ENCODE measurements at places on chromosomes 4 and X. TPM values are rescaled to one million over a fixed set of nuclear protein-coding genes. Genes with fewer than 3 reads are reported as not detected.

- no peak for DNase-seq
- H3K36me3 ChIP-seq: peaks cover 7% of the 10 kb centered on the region
- H3K27me3 ChIP-seq: no peaks in the 10 kb centered on the region
Measured at GRCh38 chr4:87498446-87498900, 30.7 kb downstream of the SPARCL1 start.

DNA sequence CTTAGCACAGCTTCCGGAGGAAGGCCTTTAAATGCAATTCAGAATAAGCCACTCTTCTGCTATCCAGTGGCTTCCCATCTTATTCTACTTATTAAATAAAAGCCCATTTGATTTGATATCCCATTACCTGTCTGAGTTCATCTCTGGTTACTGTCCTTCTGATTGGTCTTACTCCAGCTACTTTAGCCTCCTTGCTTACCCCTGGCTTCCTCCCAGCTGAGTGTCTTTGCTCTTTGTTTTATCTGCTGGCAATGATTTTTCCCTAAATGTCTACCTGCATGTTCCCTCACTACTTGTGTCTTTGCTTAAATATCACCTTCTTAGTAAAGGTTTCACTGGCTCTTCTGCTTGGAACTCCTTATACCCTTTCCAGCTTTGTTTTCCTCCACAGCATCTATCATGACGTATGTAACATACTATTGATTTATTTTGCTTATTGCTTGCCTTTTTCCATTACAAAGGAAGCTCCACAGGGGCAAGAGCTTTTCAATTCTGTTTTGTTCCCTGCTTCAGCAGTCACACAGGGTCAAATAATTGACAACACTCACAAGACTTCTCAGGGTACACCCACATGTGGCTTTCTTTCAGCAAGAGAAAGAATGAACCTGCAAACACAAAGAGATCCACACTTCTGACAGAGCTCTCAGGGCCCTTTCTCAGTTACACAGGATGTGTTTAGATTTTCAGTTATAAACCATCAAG is 63.8 kb downstream of the TBC1D19 start:
- peaks cover 26% of the 10 kb centered on the region for H3K36me3 ChIP-seq
- no peaks in the 10 kb centered on the region for H3K27me3 ChIP-seq
- no peak for DNase-seq
- H3K4me3 ChIP-seq: no peak overlapping the region
- H3K4me1 ChIP-seq: no peaks in the 10 kb centered on the region

- DNase-seq: peak; percentile 29
- H3K4me3 ChIP-seq: no peak overlapping the region
- H3K4me1 ChIP-seq: peaks cover 20% of the 10 kb centered on the region
- peaks cover 6% of the 10 kb centered on the region for H3K36me3 ChIP-seq
- H3K27me3 ChIP-seq: peaks cover 46% of the 10 kb centered on the region
Measured at GRCh38 chr4:7398788-7399439, 35.8 kb downstream of the PSAPL1 start.

Gene PF4V1
- not detected for total RNA-seq

Gene CCDC158
- total RNA-seq: not detected

Gene NIPAL1
- 0.48 TPM for total RNA-seq

Gene FGG
- total RNA-seq: not detected

Gene NUP62CL
- total RNA-seq: not detected

DNA sequence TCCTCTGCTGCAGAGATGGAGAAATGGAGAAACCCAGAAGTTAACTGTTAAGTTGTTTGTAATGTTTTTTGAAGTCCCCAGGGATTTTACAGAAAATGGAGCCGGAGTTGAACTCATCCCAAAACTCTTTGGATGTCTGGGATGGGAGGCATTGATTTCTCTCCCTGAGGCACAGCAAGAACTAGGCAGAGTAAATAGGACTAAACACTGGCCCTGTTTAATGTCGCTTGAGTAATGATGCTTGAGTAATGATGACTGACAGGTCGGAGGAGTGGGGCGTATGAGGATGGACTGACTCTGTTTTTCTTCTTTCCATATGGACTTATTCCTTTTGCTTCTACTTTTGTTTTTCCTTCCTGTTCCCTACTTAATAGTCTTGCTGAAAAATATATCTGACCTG is 69.9 kb downstream of the ARHGAP10 start:
- H3K27ac ChIP-seq: peak overlapping the region; percentile 52
- no peak overlapping the region for H3K4me3 ChIP-seq
- H3K4me1 ChIP-seq: peaks cover 82% of the 10 kb centered on the region
- H3K27me3 ChIP-seq: no peaks in the 10 kb centered on the region

Gene ADAM29
- not detected for total RNA-seq

GRCh38 chrX:41441934-41442823 is 5.0 kb upstream of the NYX start:
- DNase-seq: no peak
- H3K27ac ChIP-seq: peak overlapping the region; percentile 54
- H3K4me3 ChIP-seq: peak overlapping the region; percentile 65
- no peaks in the 10 kb centered on the region for H3K27me3 ChIP-seq

Gene RPS6KA6
- 2.7 TPM for total RNA-seq

- no peak for DNase-seq
- peaks cover 8% of the 10 kb centered on the region for H3K27me3 ChIP-seq
- no peak overlapping the region for H3K27ac ChIP-seq
- peaks cover 18% of the 10 kb centered on the region for H3K4me1 ChIP-seq
- H3K36me3 ChIP-seq: no peaks in the 10 kb centered on the region
- no peak overlapping the region for H3K4me3 ChIP-seq
Measured at GRCh38 chr4:74446896-74447295, 2.0 kb downstream of the AREG start.

DNA sequence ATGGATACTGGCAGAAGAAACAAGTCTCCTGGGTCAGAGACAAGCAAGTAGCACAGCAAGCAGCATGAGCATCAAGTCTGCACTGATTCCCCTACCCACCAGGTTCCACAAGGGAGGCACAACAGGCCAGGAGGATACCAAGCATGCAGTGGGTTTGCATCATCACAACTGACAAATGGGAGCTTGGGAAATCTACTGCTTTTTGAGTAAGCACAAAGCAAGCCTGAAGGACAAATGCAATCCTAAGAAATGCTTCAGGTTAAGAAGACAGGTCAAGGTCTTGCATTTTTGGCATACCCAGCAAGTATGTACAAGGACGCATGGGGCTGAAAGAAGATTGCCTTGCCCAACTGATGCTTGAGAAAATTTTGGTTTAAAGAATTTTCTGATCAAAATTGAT is 279.6 kb downstream of the PDGFC start:
- H3K4me1 ChIP-seq: peaks cover 34% of the 10 kb centered on the region
- H3K27ac ChIP-seq: no peak overlapping the region
- H3K36me3 ChIP-seq: no peaks in the 10 kb centered on the region
- no peak for DNase-seq

- peaks cover 5% of the 10 kb centered on the region for H3K4me1 ChIP-seq
- H3K36me3 ChIP-seq: no peaks in the 10 kb centered on the region
- H3K27ac ChIP-seq: no peak overlapping the region
- no peak overlapping the region for H3K4me3 ChIP-seq
- no peak for DNase-seq
- H3K27me3 ChIP-seq: no peaks in the 10 kb centered on the region
Measured at GRCh38 chrX:22033818-22034217, 1.7 kb downstream of the PHEX start.

- no peak overlapping the region for H3K4me3 ChIP-seq
- no peaks in the 10 kb centered on the region for H3K36me3 ChIP-seq
- no peak overlapping the region for H3K27ac ChIP-seq
- H3K27me3 ChIP-seq: no peaks in the 10 kb centered on the region
- no peak for DNase-seq
Measured at GRCh38 chrX:8242431-8243020, 71.5 kb upstream of the VCX2 start.

Gene SPOCK3
- not detected for total RNA-seq

DNA sequence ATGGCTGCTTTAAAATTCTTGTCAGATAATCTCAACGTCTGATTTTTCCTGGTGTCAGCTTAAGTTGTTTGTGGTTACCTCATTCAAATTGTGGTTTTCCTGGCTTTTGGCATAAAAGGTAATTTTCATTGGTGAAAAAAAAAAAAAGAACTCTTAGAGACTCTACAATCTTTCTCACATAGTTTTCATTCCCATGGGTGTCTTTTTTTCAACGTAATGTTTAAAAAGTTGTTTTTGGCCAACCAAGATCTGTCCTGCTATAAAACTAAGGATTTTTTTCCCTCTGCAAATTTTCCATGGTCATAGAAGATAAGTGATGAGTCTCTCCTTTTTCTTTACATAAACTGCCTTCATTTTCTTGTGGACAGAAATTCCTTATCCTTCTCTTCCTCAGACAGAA is 28.9 kb upstream of the RPS6KA6 start:
- DNase-seq: no peak
- H3K27ac ChIP-seq: peak overlapping the region; percentile 1
- no peaks in the 10 kb centered on the region for H3K27me3 ChIP-seq
- no peak overlapping the region for H3K4me3 ChIP-seq

- H3K4me3 ChIP-seq: no peak overlapping the region
- DNase-seq: no peak
- H3K36me3 ChIP-seq: peaks cover 7% of the 10 kb centered on the region
- no peaks in the 10 kb centered on the region for H3K4me1 ChIP-seq
- no peaks in the 10 kb centered on the region for H3K27me3 ChIP-seq
- no peak overlapping the region for H3K27ac ChIP-seq
Measured at GRCh38 chrX:9683350-9683749, 82.3 kb downstream of the GPR143 start.

Gene MPP1
- total RNA-seq: 13.3 TPM

DNA sequence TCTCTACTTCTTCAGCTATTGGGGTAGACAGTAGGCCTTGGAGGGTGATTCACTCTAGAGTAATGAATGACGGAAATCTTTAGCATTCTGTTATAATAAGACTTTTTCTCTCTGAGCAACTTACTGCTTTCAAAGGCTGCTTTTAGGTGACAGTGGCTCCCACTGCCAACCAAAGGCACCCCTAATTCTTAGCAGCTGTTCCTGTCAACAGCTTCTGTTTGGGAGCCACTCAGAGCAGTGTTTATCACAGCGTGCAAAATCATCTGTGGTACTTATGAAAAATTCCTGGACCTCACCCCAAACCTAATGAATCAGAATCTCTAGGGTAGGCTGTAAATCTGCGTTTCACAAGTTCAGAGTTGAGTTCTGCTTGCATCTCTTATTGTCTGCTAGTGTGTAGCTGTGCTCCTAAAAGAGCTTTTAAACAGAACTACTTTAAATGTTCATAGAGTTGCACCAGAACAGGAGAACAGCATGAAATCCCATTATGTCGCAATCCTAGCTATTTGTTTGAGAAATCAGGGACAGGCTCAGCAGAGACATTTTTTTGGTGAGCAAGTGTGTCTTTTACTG is 52.8 kb upstream of the POU4F2 start:
- peaks cover 3% of the 10 kb centered on the region for H3K27me3 ChIP-seq
- no peaks in the 10 kb centered on the region for H3K36me3 ChIP-seq
- no peak overlapping the region for H3K27ac ChIP-seq
- no peak for DNase-seq
- H3K4me1 ChIP-seq: no peaks in the 10 kb centered on the region

DNA sequence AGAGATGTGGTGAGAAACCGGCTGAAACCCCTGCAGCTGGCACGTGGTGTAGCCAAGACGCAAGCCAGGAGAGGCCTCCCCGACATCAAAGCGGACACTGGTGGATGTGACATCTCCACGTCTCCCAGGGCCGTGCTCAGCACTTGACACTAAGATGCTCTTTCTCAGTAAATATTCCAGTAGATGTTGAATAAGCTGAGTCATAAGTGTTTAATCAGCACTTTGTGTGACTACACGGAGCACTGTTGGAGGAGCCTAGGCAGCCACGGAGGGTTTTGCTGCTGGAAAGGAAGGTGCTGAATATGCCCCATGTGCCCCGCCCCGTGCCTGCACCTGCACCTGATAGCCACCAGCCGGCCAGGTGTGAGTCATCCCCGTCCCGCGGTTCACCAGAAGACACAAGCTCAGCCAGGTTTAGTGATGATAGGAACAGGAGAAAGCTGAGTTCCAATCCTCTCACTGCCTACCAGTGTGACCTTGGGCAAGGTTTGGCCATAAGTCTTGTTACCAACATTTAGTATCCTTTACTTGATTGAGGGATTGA is 29.0 kb upstream of the C4orf50 start:
- no peak overlapping the region for H3K4me3 ChIP-seq
- DNase-seq: no peak
- H3K27ac ChIP-seq: no peak overlapping the region
- H3K36me3 ChIP-seq: no peaks in the 10 kb centered on the region
- no peaks in the 10 kb centered on the region for H3K4me1 ChIP-seq
- peaks cover 44% of the 10 kb centered on the region for H3K27me3 ChIP-seq

DNA sequence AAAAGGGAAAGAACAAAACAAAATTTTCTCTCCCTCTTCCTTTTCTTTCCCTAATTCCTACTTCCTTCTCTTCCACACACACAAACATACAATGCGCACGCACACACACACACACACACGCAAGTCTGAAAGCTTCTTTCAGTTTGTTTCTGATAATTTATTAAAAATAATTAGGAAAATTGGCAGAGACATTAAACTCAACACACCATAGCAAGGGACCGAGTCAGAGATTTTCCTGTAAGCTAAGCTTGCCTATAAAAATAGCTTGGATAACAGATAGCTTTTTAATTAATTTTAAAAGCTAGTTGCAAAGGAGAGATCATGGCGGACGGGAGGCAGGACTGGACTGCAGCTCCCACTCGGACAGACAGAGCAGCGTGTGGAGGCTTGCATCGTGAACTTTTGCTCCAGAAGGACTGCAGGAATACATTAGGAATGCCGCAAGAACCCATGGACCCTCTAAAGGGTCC is 92.6 kb upstream of the MAPK10 start:
- H3K36me3 ChIP-seq: no peaks in the 10 kb centered on the region
- H3K4me3 ChIP-seq: peak overlapping the region; percentile 71
- no peaks in the 10 kb centered on the region for H3K27me3 ChIP-seq
- peaks cover 58% of the 10 kb centered on the region for H3K4me1 ChIP-seq
- no peak for DNase-seq

DNA sequence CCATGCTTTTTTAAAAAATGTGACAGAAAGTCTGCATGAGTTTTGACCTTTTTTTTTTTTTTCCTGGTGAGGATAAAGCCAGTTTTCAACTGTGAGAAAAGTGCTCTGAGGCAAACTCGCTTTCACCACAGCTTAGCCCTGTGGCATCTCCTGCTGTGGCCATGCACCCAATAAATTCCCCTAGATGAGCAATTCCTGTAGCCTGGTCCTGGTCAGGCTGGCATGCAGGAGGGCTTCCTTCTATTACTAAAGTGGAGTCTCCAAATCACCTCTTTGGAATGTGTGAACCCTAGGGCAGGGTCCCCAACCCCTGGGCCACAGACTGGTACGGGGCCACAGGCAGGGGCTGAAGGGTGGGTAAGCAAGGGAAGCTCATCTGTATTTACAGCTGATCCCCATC is 265.4 kb downstream of the RAPGEF2 start:
- H3K27ac ChIP-seq: no peak overlapping the region
- H3K4me3 ChIP-seq: no peak overlapping the region
- no peaks in the 10 kb centered on the region for H3K36me3 ChIP-seq
- H3K27me3 ChIP-seq: no peaks in the 10 kb centered on the region
- H3K4me1 ChIP-seq: peaks cover 21% of the 10 kb centered on the region
- no peak for DNase-seq

GRCh38 chr4:99405433-99406115 is 29.6 kb downstream of the ADH7 start:
- no peaks in the 10 kb centered on the region for H3K36me3 ChIP-seq
- H3K4me3 ChIP-seq: no peak overlapping the region
- H3K4me1 ChIP-seq: peaks cover 31% of the 10 kb centered on the region
- peaks cover 3% of the 10 kb centered on the region for H3K27me3 ChIP-seq
- DNase-seq: no peak
